C1 segment of cervical spinal cord (tissue), 14 donors: ENCODE measurements at places on chromosomes 7 and 10.

DNA sequence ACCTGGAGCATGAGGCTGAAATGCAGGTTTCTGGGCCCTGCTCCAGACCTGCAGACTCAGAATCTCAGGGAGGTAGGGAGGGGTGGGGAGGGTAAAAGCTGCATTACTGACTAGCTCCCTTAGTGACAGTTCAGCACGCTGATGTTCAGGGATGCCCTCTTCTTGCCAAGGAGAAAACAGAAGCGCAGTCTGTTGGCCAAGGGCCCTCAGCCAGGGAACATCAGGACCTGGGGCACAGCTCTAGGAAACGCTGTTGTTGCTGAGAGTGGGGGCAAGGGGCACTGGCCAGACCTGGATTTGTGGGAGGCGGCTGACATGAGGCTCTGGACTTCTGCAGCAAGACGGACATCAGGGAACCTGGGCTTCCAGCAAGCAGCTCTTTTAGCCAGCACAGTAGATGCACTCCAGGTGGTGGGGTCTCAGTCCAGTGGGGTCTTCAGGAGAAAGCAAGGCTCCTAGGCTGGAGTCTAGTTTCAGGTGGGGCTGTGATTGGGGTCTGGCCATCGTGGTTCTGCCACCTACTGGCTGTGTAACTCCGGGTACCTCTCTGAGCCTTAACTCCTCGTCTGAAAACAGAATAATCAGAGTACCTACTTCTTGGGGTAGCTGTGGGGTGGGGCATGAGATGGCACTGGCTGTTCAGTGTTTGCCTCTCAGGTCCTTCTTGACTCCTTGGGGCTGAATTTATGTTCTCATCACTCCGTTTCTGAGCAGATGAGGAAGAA, 72.9 kb upstream of the PRLHR start:
- no peak for DNase-seq

DNA sequence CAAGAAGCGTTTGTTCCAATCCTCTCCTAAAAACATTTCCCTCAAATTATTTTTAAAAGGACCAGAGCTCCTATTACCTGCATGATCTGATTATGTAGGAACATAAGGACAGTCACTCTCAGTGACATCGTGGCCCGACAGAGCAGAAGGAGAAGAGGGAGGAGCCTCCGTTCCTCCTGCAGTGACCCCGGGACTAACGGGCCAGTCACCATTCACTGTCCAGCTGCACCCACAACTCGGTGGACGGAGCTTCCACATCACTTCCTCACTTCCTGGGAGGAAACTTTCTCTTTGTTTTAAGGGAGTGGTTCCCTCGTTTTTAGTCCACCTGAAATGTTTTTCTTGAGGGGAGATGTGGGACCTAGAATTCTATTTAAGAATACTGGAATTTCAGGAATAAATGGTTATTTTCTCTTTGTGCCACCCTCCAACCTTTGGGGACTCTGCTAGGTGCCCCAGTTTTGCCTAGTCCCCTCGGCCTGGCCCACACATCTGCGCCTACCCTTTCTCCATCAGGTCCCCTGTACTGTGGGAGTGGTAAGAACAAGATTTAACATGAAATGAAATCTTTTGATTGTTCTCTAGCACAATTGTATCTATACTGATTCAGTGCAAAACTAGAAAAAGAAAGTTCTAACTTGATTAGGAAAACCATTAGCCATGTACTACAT, 173.5 kb upstream of the RNF32 start:
- DNase-seq, result no peak

- DNase-seq, result peak; percentile 54
Measured at GRCh38 chr10:89837165-89838043, 136.0 kb downstream of the KIF20B start.

DNA sequence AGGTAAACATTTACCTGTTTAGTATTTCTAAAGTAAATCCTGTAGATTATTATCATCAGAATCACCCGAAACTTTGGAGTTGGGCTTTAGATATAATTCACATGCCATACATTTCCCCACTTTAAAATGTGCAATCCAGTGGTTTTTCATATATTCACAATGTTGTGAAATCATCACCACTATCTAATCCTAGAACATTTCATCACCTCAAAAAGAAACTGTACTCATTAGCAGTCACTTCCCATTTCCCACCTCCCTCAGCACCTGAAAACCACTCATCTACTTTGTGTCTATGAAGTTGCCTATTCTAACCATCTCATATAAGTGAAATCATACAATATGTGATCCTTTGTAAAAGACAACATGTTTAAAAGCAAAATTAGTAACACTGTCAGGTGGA, 182.6 kb downstream of the FZD1 start:
- DNase-seq, result no peak

GRCh38 chr7:1083729-1084657, 3.9 kb upstream of the GPER1 start:
- no peak for DNase-seq

- DNase-seq, result no peak
Measured at GRCh38 chr7:75951506-75951905, 36.6 kb downstream of the POR start.

DNA sequence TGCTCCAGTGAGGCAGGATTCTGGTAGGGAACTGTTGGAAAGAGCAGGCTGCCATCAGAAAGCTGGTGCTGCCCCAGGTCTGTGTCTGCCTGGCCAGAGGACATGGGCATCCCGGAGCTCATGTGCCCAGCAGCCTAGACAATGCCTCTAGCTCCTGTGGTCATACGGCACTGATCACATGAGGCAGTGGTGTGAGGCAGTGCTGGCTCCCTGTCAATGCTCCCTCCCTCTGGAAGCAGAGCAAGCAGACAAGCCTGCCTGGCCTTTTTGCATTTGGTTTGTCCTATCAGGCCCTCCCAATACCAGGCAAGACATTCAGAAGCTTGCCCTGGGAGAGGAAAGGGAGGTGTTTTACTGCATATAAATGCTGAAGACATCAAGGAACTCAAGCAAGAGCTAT, 19.5 kb upstream of the MMP21 start:
- DNase-seq, result peak; percentile 66

- DNase-seq, result no peak
Measured at GRCh38 chr7:128191136-128191844, 49.8 kb upstream of the LEP start.

- no peak for DNase-seq
Measured at GRCh38 chr7:33062023-33062781, at the start of gene NT5C3A. Gene NT5C3A (minus strand): TSS chr7:33062776. CDS start chr7:33062705, 71 bp downstream.

- DNase-seq, result no peak
Measured at GRCh38 chr10:11602358-11602757, 9.1 kb downstream of the USP6NL start.

DNA sequence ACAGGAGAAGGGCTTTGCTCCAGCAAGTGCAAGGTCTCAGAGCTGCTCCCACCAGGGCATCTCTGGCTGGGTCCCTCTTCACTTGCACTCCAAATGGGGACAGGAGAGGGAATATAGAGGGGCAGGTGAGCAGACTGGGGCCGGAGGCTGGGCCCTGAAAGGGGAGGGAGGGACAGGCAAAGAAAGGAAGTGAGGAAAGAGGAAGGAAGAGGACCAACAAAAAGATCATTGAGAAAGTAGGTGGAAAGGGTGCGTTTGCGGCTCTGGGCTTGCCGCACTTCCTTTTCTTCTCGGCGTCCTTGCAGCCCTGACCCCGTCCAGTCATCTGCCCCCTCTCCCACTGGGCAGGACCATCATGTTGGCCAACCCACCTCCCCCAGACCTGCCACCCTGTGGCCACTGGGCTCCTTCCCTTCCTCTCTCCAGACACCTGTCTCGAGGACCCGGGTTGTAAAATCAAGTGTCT, 14.0 kb downstream of the ITPRIP start:
- DNase-seq, result no peak

- no peak for DNase-seq
Measured at GRCh38 chr10:71547312-71547711, 150.6 kb downstream of the CDH23 start.

DNA sequence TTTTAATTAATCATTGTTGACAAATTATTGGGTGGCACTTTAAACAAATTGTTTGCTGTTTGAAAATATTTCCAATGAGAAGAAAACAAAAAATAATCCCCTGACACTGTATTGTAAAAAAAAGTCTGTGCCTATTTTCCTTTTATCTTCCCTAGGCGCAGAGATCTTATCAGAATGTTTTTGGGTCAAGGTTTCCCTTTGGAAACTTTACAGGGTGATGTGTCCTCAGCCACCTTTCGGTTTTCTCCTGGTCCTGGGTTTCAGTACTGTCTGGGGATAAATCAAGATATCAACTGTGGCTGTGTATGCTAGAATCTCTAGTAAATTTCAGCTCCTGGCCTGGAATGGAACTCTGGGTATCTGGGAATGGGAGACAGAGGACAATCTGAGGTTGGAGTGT, 1.4 kb downstream of the ZNF107 start:
- DNase-seq, result no peak

- peak; percentile 21 for DNase-seq
Measured at GRCh38 chr10:124145109-124145870, 51.9 kb upstream of the CHST15 start.

GRCh38 chr7:140230861-140231770, 54.3 kb upstream of the KDM7A start:
- no peak for DNase-seq

- DNase-seq, result no peak
Measured at GRCh38 chr7:50615519-50616080, 50.4 kb upstream of the DDC start.

- DNase-seq, result no peak
Measured at GRCh38 chr10:61847640-61848039, 53.9 kb upstream of the ARID5B start.

DNA sequence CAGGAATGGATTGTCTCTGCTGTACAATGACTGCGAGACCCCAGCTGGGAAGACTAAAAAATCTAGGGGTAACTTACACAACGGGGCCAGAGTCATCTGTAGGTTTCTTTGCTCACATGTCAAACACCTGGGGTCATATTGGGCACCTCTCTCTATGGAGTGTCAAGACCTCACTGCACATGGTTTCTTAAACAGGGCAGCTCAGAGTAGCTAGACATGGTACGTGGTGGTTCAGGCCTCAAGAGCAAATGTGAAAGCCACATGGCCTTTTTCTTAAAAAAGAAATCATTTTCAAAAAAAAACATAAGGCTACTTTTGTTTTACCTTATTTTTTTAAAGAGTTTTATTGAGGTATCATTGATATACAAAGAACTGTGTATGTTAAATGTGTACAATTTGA, 162.2 kb upstream of the ITGB1 start:
- DNase-seq, result no peak

- no peak for DNase-seq
Measured at GRCh38 chr10:124233546-124234138, 140.2 kb upstream of the CHST15 start.

DNA sequence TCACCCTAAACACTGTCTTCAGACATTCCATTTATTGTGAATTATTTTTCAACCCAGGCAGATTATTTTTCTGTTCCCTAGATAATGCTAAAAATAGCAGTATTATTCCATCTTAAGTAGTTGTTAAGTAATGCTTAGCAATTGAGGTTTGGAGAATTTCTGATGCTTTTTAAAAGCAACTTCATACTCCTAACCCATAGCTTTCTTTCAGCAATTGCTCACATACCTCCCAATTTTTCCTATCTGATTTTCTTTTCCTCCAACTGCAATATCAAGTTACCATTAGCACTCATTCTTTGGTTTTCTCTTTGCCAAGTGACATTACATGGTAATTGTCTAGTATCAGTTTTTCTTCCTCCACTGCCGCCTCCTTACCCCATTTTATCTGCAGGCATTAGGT, 104.7 kb downstream of the GPR85 start:
- DNase-seq, result no peak

GRCh38 chr10:50417886-50418830, 166.8 kb upstream of the ASAH2 start:
- no peak for DNase-seq

DNA sequence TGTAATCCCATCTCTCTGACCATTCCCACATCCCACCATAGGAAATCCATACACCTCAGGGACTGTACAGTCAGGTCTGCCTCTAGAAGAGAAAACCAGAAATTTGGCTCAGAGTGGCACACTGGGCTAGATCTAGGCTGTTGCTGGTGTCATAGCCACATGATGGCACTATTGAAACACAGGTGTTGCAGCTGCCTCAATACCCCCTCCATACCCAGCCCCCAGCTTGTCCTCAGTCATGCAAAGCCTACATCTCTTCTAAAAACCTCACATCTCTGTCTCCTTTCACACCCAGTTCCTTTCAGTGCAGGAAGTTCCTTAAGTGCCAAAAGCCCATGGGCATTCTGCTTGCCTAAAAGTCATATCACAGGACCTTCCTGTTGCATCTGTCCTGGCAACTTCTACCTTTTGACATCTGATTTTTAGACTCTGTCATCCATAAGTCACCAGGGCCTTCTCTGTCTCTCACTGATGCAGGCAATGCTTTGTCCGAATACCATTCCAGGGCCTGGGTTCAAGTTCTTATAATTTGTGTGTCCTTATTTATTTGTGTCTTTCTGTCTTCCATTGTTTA, 27.0 kb upstream of the HIBADH start:
- DNase-seq, result no peak

GRCh38 chr7:69597278-69598076, 798 bp upstream of the AUTS2 start:
- DNase-seq, result peak; percentile 72

GRCh38 chr10:35388197-35388596, 51.9 kb downstream of the CCNY start:
- DNase-seq, result no peak

DNA sequence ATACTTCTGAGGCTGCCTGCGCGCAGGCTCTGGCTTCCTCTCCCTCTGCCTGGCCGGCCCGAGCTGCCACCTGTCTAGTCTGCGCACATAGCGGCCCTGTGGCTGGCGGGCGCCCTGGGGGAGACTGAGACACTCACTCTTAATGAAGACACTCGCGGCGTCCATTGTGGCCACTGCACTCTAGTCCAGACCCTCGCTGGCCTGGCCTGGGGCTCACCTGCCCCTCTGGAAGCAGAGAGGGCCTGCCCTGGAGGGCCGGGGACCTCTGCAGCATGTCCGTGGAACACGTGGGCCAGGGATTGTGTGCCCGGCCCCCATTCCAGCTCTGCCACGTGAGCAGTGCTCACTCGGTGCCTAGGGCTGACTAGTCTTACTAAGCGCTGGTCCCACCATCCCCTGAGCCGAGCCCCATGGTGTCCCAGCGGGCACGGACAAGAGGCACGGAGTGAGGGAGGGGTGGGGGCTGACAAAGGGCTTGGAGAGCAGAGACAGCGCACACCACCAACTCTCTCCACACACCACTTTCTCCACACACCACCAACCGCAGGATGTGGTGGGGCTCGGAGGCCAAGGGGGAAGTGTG, 149.3 kb downstream of the ELFN1 start:
- DNase-seq, result no peak

- no peak for DNase-seq
Measured at GRCh38 chr7:12401538-12402364, 1.9 kb downstream of the VWDE start.

GRCh38 chr7:88276605-88277153, 30.0 kb downstream of the STEAP4 start:
- DNase-seq, result no peak

GRCh38 chr10:97851341-97852001, 1.8 kb downstream of the GOLGA7B start:
- peak; percentile 73 for DNase-seq

- peak; percentile 24 for DNase-seq
Measured at GRCh38 chr7:102146122-102146521, 140.5 kb upstream of the SH2B2 start.
